ENCODE measurements at places on chromosomes 16 and 17.

GRCh38 chr17:78344666-78345065 is 15.2 kb downstream of the SOCS3 start:
- no peak for DNase-seq

DNA sequence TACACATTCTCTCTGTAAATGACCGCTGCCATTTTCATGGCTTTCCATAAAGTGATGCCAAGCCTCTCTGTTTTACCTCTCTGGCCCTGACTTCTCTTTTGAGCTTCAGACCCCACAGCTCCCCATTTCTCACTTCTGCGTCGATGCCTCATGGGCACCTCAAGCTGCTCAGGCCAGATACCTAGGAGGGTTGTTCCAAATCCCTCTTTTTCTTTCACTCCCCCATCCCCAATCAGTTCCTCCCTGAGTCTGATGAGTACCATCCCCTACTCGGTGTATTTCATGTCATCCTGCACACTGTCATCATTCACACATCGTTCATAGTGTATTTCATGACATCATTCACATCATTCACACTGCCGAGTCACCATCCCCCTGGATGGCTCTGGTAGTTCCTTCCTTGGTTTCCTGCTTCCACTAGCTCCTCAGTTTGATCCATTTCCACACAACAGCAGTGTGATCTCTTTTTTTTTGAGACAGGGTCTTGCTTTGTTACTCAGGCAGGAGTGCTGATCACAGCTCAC is 43.1 kb downstream of the NTN1 start:
- DNase-seq = no peak

- DNase-seq = no peak
These were observed 311.4 kb downstream of the SEC14L1 start for GRCh38 chr17:77451894-77452852.

GRCh38 chr17:31226373-31226772 is 70.7 kb downstream of the OMG start:
- DNase-seq = no peak

- no peak for DNase-seq
These were observed 85.9 kb upstream of the GSE1 start for GRCh38 chr16:85527042-85527766.
